ENCODE measurements at places on chromosomes 3 and 15.

GRCh38 chr15:87631093-87631492 lies 625.4 kb downstream of the NTRK3 start:
- peaks cover 9% of the 10 kb centered on the region for H3K4me1 ChIP-seq
- H3K27me3 ChIP-seq = no peaks in the 10 kb centered on the region
- no peak for DNase-seq
- no peaks in the 10 kb centered on the region for H3K36me3 ChIP-seq

GRCh38 chr3:152317184-152317583 lies 48.5 kb downstream of the MBNL1 start:
- H3K4me3 ChIP-seq = no peak overlapping the region
- peaks cover 10% of the 10 kb centered on the region for H3K4me1 ChIP-seq
- H3K27ac ChIP-seq = no peak overlapping the region
- no peak for DNase-seq

GRCh38 chr3:132880986-132881385 lies 157.2 kb upstream of the TMEM108 start:
- H3K4me3 ChIP-seq = no peak overlapping the region
- H3K4me1 ChIP-seq = no peaks in the 10 kb centered on the region
- no peaks in the 10 kb centered on the region for H3K36me3 ChIP-seq
- no peaks in the 10 kb centered on the region for H3K27me3 ChIP-seq
- no peak for DNase-seq
- no peak overlapping the region for H3K27ac ChIP-seq

- no peaks in the 10 kb centered on the region for H3K4me1 ChIP-seq
- H3K36me3 ChIP-seq = no peaks in the 10 kb centered on the region
Measured at GRCh38 chr3:43096761-43097160, 9.1 kb downstream of the POMGNT2 start.

- H3K27me3 ChIP-seq = no peaks in the 10 kb centered on the region
- H3K27ac ChIP-seq = peak overlapping the region; percentile 94
- peaks cover 61% of the 10 kb centered on the region for H3K4me1 ChIP-seq
- DNase-seq = peak; percentile 83
Measured at GRCh38 chr15:39720621-39721611, 61.7 kb downstream of the FSIP1 start.

Data from Caco-2 (cell line).